ENCODE measurements at places on chromosomes 16 and 17.

- no peak for DNase-seq
Observed at GRCh38 chr17:69870091-69870530, 204.9 kb upstream of the KCNJ16 start.

DNA sequence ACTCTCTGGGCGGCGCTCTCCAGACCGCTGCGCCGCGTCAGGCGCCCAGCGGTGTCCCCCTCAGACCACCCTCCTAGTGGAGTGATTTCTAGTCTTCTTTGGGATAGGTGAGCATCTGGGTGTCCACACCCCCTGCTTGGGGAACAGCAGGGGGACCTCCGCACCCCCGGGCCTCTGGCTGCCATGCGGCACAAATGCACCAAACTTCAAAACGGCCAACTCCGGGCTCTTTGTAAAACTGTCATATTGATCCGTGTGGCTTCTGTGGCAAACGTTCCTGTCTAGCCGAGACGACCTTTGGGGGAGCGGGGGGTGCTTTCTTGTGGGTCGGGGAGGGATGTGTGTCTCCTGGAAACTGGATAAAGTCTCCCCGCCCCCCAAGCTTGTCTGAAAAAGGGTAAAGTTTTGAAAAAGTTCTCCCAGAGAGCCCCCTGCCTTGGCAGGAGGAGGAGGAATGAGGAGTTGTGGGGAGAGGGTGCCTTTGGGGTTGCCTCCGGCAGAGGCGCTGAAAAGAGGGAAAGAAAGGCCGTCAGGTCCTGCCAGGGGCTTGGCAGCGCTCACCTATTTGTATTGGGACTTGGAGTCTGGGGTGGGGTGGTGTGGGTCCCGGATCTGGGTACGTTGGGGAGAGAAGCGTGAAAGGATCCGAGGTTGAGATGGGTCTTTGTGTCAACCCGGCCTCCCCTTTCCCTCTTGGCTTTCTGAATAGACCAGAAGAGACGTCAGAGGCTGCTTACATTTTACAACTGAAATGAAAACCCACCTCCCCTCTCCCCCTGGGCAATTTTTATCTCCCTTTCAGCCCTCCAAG, 2.2 kb upstream of the CHD3 start:
- DNase-seq = peak; percentile 49

DNA sequence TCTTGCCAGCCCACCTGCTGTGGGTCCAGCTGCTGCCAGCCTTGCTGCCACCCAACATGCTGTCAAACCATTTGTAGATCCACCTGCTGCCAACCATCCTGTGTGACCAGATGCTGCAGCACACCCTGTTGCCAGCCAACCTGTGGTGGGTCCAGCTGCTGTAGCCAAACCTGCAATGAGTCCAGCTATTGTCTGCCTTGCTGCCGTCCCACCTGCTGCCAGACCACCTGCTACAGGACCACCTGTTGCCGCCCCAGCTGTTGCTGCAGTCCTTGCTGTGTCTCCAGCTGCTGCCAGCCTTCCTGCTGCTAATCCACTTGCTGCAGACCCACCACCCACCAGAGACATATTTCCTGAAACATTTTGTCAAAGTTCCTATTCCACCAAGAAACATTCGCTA, 641 bp downstream of the KRTAP9-1 start:
- DNase-seq = no peak

DNA sequence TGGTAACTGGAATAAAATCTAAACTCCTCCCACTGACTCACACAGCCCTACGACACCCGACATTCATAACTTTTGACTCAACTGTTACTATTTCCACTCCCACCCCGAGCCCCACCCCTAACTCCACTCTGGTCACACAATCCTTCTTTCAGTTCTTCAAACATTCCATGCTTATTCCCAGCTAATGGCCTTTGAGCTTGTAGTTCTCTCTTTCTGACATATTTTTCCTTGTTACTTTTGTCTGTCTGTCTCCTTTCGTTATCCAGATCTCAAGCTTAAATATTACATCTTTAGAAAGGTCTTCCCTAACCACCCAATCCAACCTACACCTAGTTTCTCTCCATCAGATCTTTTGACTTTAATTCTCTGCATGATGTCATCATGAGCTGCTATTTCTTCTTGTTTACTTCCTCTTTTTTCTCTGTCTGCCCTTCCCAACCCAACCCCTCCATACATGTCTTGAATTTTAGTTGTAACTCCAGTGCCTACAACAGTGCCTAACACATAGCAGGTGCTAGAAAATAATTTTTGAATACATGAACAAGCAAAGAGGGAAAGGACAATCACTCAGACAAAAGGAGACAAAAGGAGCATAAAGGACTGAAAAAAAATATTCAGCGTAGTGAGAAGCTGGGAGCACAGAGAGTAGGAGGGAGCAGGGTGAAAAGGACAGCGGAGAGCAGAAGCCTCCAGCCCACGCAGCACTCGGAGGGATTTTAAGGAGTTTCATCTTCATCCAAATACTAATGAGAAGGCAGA, 65.2 kb upstream of the SMIM36 start:
- no peak for DNase-seq

GRCh38 chr17:7016418-7016817, 4.0 kb downstream of the RNASEK start:
- no peak for DNase-seq

DNA sequence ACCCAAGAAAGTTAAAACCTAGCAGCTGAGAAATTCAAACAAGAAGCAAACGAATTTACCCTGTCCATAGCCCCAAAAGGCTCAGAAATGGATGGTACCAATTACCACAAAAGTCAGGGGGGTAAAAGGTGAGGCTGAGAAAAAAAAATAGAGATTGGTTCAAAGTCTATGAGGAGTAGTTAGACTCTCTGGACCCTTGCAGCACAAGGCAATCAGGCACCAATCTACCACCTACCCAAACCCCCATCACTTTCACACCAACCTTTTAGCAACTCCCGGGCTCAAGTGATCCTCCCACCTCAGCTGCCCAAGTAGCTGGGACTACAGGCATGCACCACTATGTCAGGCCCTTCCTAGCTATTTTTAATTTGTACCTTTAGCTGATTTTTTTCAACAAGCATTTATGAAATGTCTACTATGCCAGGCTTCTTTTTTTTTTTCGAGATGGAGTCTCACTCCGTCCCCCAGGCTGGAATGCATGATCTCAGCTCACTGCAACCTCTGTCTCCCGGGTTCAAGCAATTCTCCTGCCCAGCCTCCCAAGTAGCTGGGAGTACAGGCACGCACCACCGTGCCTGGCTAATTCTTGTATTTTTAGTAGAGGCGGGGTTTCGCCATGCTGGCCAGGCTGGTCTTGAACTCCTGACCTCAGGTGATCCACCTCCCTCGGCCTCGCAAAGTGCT, 40.8 kb downstream of the USP32 start:
- DNase-seq = no peak

- DNase-seq = no peak
Observed at GRCh38 chr17:63634163-63634562, 11.9 kb downstream of the MAP3K3 start.

GRCh38 chr17:18321309-18321708, 6.2 kb downstream of the SMCR8 start:
- no peak for DNase-seq

DNA sequence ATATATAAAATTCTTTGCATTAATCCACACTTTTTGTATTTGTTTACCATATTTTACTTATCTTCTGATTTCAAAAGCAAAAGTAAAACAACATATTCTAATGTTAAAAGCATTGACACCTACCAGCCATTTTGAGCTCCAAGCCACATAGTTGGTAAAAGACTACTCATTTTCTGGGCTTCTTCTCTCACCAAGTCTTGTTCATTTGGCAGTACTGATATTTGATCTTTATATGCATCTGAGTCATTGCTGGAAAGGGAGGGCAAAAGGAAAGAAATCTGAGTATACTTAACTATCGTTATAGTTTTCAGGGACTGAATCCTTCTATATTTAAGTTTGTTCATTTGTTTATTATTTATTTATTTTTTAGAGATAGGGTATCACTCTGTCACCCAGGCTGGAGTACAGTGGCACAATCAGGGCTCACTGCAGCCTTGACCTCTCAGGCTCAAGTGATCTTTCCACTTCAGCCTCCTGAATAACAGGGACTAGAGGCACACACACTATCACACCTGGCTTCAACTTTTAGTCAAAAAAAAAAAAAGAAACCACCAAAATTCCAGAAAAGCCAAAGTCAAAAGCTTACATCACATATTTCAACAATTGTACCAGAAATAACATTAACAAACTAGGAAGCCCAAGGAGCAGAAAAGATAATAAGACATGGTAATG, 121.0 kb upstream of the TOB1 start:
- peak; percentile 36 for DNase-seq

DNA sequence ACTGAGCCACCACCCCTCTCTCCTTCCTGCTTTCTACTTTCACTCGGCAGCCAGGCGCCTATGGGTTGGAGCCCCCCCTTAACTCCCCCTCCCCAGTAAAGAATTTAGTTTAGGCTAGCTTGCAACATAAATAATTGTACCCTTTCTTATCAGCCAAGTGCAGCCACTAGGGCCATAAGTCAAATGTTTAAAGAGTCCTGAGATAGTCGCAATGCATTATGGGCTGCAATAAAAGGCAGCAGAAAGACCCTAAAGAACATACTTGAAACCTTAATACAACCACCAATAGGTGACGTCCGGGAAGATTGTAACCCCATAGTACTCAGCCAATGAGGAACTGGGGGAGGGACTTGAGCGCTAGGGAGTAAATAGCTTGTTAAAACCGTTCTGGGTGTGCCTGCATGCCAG, 40.5 kb downstream of the C16orf82 start:
- DNase-seq = no peak

DNA sequence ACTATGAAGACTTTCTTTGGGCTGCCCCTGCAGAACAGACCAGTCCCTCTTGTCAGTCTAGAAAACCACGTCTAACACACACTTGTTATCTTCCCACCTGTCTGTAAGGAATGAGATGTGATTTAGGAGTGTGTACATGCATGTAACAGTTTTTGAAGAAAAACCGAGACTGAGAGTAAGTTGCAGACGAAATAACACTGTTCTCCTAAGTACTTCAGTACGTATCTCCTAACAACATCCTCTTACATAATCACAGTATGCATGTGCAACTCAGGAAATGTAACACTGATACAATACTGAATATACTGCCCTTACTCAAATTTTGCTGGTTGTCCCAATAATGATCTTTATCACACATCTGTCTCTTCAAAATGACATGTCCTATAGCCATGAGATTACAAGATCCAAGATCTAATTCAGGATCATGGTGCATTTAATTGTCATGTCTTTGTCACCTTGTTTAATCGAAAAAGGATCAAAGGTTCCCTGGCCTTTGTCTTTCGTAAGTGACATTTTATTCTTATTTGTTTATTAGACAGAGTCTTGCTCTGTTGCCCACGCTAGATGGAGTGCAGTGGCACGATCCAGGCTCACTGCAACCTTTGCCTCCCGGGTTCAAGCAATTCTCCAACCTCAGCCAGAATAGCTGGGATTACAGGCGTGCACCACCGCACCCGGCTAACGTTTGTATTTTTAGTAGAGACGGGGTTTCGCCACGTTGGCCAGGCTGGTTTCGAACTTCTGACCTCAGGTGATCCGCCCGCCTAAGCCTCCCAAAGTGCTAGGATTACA, 25.6 kb downstream of the CREBBP start:
- no peak for DNase-seq

GRCh38 chr17:35804658-35805192, 4.6 kb upstream of the TAF15 start:
- peak; percentile 85 for DNase-seq

GRCh38 chr17:7004398-7005253, 7.8 kb upstream of the RNASEK start:
- peak; percentile 85 for DNase-seq

GRCh38 chr17:72886622-72887021, 205.9 kb downstream of the SLC39A11 start:
- no peak for DNase-seq

GRCh38 chr17:62898239-62898864, 67.7 kb upstream of the TANC2 start:
- no peak for DNase-seq

GRCh38 chr16:48850097-48850770, 240.3 kb upstream of the N4BP1 start:
- DNase-seq = no peak

DNA sequence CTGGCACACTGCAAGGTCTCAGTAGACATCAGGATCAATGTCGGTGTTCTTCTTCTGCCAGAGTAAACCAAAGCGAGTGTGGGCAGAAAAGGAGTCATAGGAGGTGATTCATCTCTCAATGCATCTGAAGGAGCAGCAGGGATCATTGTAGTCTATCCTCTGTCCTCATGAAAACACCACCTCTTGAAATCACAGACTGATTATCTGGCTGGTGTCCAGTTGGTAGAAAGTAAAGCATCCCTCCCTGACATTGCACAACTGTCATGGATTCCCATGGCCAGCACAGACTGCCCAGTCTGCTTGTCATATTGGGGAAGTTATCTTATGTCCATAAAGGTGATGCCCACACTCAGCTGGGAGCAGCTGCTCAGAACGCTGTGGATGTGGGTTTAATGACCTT, 74.1 kb downstream of the ABCC12 start:
- DNase-seq = no peak

- no peak for DNase-seq
Observed at GRCh38 chr17:8062807-8063483, 24.1 kb downstream of the ALOX15B start.

GRCh38 chr17:56812901-56813388, 20.8 kb downstream of the C17orf67 start:
- DNase-seq = no peak

DNA sequence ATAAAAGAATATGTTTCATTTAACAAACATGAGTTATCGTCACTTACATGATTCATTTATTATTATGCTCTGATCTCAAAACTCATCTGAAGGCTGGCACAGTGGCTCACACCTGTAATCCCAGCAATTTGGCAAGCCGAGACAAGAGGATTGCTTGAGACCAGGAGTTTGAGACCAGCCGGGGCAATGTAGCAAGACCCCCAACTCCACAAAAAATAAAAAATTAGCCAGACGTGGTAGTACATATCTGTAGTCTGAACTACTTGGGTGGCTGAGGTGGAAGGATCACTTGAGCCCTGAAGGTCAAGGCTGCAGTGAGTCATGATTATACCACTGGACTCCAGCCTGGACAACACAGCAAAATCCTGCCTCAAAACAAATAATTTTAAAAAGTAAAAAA, 16.0 kb downstream of the APPBP2 start:
- DNase-seq = no peak

GRCh38 chr16:80060470-80060869, 459.9 kb upstream of the MAF start:
- peak; percentile 1 for DNase-seq

GRCh38 chr17:21282850-21283249, 1.7 kb upstream of the MAP2K3 start:
- no peak for DNase-seq

DNA sequence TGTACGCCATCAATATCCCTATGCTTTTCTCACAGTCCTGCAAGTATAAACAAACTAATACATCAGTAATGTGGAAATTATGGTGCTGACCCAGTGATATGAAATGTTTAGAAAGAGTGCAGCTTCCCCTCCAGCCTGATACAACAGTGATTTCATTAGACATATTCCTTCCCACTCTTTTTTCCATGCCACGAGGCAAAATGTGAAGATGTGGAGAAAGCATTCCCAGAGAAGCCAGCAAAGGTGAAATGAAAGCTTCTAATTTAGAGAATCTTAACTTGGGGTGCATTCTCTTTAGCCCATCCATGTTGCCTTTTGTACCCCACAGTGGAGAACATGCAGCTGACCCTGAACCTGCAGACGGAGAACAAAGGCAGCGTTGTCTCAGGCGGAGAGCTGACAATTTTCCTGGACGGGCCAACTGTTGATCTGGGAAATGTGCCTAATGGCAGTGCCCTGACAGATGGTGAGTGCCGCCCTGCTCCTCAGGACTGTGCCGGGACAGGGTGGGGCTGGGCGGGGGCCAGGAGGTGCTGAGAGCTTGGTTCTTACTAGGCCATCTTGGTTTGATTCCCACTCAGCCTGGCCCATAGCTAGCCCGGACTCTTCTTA, 77.8 kb downstream of the WWP2 start:
- DNase-seq = no peak
